ENCODE measurements at places on chromosomes 3 and 15.
A peak's percentile ranks its signal among the peaks of the same experiment; 100 is the strongest.

GRCh38 chr3:11690863-11691766, 47.4 kb upstream of the VGLL4 start:
- DNase-seq = peak; percentile 40

DNA sequence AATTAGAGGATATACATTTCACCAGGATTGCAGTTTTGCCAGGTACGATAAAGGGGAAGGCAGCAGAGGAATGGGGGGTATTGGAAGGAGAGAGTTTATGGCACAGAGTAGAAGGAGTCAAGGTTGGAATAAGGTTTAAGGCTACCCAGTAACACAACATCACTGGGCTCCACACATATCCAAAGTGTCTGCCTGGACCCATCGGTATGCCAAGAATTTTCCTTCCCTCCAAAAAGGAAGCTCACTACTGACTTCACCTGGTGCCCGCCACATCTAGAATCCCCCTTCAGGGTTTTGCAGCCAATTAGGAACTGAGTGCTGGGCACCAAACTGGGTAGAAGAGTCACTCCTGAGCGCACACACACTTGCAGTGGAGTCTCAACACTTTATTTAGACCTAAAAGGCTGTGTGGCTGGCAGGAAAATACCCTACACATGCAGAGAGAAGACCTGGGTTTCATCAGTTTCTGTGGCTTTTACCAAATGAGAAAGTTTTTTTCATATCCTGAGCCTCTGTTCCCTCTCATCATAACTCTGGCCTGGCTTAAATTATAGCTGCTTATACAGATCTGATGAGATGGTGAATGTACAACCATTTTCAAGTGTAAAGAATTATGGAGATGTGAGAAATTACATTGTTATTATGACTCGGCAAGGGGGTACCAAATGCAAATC, 190.8 kb upstream of the LPP start:
- DNase-seq = no peak

- no peak for DNase-seq
Measured at GRCh38 chr3:60758171-60758570, 493.1 kb downstream of the FHIT start.

GRCh38 chr3:165839296-165840076, 2.3 kb upstream of the BCHE start:
- no peak for DNase-seq

DNA sequence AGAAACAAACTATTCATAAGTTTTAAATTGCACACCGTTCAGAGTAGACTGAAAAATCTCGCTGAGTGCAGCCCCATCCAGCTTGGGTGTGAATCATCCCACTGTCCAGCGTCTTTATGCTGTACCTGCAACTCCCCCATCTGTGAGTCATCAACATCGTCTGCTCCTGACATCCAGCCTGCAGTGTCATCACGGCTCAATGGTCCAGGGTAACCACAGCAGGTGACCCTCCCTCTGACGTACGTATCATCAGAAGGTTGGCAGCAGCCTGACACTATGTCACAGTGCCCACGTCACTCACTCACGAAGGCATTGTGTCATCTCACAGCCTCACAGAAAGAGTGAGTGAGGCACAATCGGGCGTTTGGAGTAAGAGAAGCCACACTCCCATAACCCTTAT, 65.2 kb downstream of the TPRA1 start:
- peak; percentile 94 for DNase-seq

DNA sequence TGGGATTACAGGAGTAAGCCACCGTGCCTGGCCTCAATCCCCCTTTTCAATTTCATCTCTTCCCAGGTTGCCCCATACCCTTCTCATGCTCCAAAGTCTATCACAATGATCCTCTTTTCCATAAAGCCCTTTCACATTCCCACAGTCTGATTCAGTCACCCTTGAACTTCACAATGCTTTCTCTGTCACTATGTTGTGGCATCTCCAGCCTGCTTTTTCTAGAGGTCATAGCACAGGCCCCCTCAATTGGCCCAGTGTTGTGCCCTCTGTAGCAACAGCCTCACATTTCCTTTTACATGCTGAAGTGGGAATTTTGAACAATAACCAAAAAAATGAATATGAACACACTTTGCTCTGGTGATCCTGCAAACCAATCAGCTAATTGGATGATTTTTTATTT, 21.5 kb downstream of the DRD3 start:
- no peak for DNase-seq

DNA sequence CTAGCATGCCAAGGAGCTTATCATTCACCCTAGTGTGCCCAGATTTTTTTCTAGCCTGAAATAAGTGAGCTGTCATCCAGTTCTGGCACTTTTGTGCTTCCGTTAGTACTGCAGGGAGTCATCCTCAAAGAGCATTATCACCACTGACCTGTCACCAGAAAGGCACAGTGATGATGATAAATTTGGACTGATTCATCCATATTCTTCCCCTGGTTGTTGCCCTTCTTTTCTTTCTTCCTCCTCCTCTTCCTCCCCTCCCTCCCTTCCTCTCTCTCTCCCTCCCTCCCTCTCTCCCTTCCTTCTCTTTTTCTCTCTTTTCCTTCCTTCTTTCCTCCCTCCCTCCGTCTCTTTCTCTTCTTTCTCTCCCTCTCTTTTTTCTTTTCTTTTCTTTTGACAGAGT, 21.3 kb downstream of the SLC35G2 start:
- DNase-seq = no peak

- DNase-seq = no peak
Measured at GRCh38 chr3:99858469-99858868, 40.8 kb downstream of the CMSS1 start.

DNA sequence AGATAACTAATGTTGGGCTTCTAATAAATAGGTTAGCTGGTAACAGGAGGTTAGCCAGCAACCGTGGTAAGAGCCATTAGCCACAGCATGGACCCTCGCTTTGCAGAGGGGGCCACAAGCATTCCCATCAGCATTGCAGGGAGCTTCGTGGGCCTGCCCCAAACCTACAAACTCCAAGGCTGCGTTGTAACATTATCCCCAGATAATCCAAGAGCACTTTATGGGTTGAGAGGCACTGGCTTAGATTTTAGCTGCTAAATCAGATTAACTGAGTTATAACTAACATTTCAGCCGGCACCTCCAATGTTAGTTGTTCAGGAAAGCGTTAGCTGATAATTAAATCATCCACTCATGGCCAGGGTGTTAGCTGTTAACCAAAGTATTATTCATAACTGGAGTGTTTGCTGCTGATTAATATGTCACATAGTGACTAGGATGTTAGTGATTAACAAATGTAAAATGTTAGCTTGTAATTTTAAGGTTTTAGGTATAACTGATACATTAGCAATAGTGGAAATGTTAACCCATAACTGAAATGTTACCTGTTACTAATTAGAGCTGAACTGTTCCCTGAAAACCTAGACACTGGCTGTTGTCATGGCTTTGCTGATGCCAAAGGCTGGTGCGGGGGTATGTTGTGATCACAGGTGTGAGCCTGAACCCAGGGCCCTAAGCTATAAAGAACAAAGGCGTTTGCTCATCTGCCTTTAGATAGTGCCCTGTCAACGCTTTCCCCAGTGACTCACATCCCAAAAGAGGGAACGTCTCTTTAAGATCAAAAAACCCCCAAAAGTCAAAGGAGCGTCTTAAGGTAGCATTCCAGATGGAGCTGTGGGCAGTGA, 56.2 kb downstream of the SLC6A6 start:
- DNase-seq = no peak

DNA sequence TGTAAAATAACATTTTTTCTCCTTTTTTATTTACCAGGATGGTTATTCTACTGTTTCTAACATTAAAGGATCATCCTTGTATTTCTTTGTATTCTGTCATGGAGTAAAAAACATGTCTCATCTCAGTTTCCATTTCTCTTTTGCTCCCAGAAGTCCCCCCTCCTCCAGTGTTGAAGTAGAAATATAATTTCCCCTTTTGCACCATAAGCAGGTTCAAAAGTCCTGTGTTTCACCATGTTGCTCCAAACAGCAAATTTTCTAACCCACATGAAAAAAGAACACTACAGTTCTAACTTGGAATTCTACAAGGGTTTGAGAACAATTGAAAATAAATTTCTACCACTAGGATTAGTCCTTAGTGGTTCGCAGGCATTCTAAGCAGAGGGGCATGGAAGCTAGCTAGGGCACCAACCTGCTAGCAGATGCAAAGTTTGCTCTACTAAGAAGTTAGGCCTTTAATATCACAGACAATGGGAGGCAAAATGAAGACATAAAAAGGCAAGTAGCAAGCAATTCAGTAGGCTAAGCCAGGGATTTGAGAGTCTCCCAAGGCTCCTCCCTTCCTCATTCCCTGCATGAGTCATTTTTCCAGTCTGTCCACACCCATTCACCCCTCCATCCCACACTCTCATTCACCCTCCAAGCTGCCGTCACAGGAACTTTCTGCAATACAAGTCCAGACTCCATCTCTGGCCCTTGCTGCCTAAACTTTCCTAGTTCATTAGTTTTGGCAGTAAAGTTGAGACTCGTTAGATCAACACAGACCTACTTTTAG, 2.3 kb upstream of the MBNL1 start:
- peak; percentile 83 for DNase-seq

DNA sequence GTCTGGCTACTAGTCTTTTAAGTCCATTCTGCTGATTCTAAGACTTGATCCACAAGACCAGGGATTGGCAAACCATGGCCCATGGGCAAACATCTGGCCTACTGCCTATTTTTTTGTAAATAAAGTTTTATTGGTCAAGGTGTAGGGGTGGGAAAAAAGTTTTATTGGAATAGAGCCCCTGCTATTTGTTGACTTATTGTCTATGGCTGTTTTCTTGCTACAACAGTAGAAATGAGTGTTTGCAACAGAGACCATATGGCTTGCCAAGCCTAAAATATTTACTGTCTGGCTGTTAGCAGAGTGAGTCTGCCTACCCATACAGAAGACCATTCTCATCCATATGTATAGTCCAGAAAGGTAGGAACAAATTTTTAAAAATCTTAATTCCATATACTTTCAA, 106.4 kb downstream of the PTPRG start:
- DNase-seq = no peak

DNA sequence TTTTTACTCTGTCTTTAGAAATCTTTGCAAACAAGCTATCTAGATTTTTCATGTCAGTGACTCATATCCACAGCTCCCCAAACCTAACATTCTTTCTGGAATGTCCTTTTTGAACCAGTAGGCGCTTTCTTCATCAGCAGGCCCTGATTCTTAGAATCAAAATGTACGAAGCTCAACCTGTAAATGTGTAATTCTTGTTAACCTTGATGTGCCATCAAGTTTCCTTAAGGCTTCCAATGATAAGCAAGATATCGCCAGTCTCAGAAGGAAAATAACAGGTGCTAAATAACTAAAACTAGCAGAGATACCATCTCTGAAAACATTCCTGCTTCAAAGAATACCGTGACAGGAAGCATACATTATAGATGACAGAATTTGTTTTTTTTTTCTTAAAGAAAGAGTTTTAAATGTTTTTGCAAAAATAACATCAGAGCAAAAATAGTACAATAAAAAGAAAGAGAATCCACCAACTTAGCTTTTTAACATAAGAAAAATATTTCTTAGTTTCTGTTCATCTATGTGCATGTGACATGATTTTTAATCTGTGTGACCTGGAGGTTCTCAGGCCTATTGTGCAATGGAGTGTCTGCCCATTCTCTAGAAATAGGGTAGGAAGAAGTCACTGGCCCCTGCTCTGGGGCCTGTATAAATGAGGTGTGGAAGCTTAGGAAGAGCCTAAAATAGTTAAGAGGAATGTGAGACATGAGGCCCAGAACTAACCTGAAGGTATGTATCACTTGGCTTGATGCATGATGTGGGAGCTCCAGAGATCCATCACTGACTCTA, 14.7 kb upstream of the SECISBP2L start:
- DNase-seq = no peak

GRCh38 chr15:87523516-87523915, 733.0 kb downstream of the NTRK3 start:
- DNase-seq = no peak

- no peak for DNase-seq
Measured at GRCh38 chr15:53918180-53919079, 59.8 kb upstream of the UNC13C start.

DNA sequence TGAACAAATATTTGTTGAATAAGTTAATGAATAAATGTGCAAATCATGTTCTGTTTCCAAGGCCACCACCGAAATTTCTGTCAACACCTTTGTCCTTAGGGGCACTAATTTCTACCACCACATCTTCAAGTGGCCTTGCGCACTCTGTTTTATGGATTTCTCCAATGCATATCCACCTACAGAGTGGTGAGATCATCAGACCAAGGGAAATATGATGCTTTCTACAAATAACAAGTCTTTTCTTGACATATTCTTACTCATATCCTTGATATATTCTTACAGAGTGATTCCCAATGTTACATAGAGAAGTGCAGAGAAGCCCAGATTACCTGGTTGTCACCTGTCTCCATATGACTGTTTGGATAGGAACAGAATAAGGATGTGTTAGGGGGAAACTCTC, 36.1 kb upstream of the TMCO5A start:
- DNase-seq = no peak

DNA sequence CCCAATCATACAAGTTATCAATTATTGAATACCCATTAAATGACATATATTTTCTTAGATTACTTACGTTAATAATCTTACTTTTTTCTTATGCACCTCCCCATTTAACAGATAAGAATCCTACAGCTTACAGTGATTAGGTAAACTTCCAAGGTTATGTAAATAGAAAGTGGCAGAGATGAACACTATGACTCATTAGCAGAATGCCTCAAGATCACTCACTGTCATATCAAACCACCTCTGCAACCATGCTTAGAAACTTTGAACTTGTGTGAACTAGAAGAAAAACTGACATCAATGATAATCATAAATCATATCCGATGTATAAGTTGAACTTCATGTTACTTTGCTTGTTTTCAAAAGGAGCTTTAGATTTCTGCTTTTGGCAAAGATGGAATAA, 911.6 kb upstream of the ARPP21 start:
- DNase-seq = no peak

- DNase-seq = no peak
Measured at GRCh38 chr3:180409883-180410282, 192.1 kb upstream of the TTC14 start.

- DNase-seq = no peak
Measured at GRCh38 chr15:69116391-69116790, 44.0 kb upstream of the GLCE start.

GRCh38 chr3:82004266-82004665, 242.8 kb upstream of the GBE1 start:
- no peak for DNase-seq

Measured in RWPE1 (cell line).